ENCODE measurements at places on chromosomes 1 and 21.

DNA sequence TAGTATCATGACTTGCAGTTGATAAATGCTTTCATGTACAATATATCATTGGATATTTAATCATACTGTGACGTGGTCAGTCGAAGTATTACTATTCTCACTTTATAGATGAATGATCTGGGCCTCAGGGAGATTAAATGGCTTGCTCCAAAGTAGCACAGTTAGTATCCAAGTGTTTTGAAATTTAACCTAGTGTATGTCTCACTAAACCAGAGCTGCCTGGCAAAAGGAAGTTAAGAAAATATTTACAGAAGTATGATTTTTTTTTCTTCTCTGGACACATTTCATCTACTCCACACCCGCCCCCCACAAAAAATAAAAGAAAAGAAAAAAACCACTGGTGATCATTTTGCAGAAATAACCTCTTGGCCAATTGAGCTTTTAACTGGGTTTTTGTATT is 71.9 kb upstream of the CXADR start:
- DNase-seq, result no peak

DNA sequence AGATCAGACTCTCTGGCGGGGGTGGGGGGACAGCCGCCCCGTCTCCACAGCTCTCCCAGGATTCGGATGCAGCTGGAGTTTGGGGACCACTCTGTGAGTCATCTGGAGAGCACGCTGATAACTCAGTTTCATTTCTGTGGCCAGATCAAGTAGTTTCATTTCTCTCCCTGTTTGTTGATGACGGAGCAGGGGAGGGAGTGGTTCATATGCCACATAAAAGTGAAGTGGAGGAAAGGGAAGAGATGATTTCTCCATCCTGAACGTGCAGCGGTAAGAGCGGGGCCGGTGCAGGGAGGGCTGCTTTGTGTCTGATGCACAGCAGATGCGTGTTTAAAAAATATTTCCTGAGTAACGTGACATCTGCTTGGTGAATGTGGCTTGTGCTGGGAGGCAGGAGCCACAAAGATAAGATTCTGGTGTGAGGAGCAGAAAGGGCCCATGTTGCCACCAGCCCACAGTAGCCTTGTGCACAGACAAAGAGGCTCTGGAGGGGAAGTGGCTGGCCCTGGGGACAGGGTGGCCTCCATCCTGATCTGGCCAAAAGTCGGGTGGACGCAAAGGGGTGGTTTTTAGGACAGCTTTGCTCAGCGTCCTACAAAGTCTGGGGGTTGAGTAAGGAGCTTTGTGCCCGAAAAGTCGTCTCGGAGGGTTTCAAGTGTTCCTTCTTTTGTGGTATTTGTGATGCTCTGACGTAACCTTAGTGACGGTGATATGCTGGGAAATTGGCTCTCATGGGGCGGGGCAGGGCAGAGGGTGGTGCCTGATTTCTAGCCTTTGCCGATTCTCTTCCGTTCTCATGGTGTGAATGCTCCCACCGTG is at the start of gene MX2:
TSS of gene MX2 (plus strand) at position 242 of the 819 bp plus-strand sequence. CDS start 14,880 bp downstream, outside the sequence.
- peak; percentile 48 for DNase-seq

GRCh38 chr1:40795811-40796586 is 12.4 kb downstream of the KCNQ4 start:
- no peak for DNase-seq

GRCh38 chr1:17586172-17586964 is 46.9 kb downstream of the ARHGEF10L start:
- peak; percentile 52 for DNase-seq

DNA sequence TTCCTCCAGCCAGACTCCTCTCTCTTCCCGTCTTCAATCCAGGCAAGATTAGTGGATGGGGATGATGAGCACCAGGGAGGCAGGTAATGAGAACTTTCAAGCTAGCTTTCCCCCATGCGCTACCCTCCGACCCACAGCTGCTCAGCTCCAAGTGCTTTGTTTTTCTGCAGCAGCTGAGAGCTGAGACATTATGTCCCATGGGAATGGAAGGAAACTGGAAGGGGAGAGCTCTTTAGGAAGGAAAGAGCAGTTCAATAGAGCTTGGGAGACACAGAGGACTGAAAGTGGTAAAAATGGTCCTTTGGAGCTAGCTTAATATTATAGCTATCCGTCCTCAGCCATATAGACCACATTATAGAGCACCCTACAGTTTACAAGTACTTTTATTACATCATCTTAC is 39.8 kb downstream of the RAB3B start:
- no peak for DNase-seq

Data from PC-3 (cell line).